ENCODE measurements at places on chromosomes 3 and 15.
A peak's percentile ranks its signal among the peaks of the same experiment; 100 is the strongest.

GRCh38 chr3:192422997-192423342, 304.4 kb downstream of the FGF12 start:
- DNase-seq: peak; percentile 46

GRCh38 chr3:101861212-101861788, 12.0 kb downstream of the NFKBIZ start:
- DNase-seq: no peak

GRCh38 chr3:184652465-184652864, 59.4 kb downstream of the MAGEF1 start:
- no peak for DNase-seq

GRCh38 chr15:101139986-101140696, 111.7 kb downstream of the CHSY1 start:
- DNase-seq: no peak

DNA sequence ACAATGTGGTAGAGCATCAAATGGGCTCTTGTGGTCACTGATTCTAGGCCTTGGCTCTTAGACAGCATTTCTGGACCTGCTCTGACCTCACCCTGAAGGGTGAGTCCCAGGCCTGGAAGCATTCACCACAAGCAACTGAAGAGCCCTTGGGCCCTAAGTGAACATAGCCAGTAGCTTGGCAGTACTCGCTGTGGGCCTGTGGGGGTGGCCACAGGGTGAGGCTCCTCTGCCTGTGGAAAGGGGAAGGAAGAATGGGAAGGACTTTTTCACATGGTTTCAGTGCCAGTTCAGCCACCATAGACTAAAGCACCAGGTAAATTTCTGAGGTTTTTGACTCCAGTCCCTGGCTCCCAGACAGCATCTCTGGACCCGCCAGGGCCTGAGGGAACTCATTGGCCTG, 5.1 kb upstream of the ZSCAN2 start:
- DNase-seq: no peak

DNA sequence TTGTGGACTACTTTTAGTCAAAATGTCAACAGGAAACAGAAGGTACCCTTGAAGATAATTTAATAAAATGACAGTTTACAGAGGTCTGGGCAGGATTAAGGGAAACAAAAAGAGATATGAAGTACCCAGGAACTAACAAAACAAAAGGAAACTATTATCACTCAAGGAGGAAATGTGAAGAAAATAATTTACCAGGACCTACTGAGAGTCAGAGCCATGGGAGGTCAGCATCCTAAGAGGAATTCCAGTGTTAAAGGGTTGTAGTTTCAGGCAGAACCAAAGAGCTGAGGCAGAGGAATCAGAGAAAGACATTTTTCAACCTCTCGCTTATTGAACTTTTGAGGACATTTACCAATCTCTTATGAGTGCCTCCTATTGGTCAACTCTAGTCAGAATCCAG, 408.9 kb upstream of the CBLB start:
- no peak for DNase-seq

GRCh38 chr3:105877336-105877910, 8.6 kb upstream of the CBLB start:
- DNase-seq: no peak

GRCh38 chr3:12444582-12445471, 39.5 kb upstream of the TSEN2 start:
- DNase-seq: no peak

DNA sequence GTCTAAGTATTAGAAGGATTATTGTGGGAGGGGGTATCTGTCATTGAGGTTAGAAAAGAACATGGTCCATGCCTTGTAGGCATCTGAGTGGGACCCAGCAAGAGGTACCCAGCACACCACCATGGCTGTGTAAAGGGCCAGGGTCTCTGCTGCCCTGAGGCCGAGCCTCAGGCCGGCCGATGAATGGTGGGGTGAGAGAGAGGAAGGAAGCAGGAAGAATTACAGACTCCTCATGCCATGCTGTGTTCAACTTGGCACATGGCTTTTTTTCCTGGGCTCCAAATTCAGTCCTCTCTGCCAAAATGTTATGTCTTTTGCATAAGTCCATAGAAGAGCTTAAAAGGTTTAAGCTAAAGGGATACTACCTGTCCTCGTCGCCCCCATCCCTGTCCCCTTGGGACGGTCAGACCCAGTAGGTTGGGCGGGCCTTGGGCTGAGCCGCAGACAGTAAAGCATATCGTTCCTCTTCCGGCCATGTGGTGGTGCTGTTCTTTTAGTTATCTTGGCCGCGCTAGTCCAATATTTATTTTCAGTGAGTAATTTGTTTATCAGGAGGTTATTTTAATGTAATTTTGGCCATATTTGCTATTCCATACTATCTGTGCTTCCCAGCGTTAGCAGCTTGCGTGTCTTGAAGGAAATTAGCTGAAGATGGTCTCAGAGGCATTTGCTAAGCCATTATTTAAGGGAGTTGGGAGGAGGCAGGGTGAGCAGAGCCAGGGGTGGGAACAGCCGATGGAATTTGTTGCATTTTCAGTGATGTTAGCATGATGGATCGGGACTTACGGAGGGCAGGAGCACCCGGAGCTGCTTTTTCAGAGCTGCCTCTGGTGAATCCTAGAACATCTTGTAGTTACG, 152.4 kb downstream of the AGBL1 start:
- peak; percentile 4 for DNase-seq

DNA sequence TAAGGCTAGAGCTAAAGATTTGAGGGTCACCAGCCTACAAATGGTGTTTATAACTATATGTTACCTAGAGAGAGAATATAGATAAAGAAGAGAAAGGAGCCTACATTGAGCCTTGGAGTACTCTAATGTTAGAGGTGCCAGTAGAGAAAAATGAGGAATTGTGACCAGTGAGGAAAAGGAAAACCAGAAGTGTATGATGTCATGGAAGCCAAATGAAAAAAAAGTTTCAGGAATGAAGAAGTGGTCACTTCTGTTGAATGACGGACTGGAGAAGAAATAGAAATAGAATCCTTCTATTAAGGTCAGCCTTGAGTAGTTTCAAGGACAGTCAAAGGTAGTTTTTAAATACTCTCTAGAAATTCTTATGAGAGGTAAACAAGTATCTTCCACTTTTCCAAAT, 51.2 kb upstream of the MLF1 start:
- no peak for DNase-seq

DNA sequence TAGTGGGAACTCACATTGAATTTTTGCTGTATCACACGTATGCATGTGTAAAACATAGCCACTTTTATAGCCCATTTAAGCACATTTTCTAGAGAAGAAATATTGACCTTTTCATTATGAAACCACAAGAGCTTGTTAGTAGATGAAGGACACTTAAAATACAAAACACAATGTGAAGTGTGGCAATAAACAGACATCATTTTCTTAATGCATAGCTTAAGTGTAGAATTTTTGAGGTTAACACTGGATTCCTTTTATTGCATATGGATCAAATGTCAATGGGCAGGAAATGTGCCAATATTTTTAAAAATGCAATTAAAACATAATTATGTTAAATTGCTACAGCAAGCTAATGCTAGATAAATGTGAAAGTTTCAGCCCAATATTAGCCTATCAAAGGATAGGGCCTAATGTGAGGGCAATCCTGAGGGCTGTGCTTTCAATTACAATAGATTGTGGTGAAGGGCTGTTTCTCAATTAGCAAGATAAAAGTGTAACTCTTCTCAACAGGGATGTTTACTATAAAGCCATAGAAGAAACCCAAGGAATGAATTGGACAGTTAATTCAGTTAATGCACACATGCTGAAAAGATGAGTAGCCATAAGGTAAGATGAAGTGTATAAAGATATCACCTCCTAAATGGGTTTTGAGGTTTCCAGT, 489.0 kb upstream of the CDIN1 start:
- no peak for DNase-seq

- DNase-seq: no peak
These were observed 598 bp upstream of the GJD2 start for GRCh38 chr15:34755419-34755773.

GRCh38 chr15:55829826-55830225, 86.9 kb upstream of the PRTG start:
- DNase-seq: no peak

- no peak for DNase-seq
These were observed 103.7 kb upstream of the NR2E3 start for GRCh38 chr15:71706461-71707229.

DNA sequence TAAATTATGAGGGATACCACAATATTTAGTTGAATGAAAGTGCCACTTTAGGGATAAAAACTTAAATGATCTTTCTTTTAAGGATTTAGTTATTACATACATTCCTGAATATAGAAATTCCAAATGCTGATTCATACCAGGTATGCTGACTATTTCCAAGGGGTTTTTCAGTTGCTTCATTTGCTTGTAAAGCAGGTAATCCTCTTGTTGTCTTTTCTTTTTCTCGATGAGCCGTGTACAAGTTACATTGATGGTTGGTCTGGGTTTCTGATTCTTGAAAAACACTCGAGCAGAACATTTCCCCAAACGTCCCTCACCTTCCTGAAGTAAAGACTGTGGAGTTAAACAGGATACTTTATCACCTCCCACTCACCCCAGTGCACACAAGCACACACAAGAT, 21.7 kb downstream of the RARRES1 start:
- DNase-seq: no peak

- no peak for DNase-seq
These were observed 171.8 kb upstream of the PROK2 start for GRCh38 chr3:71956716-71957115.

DNA sequence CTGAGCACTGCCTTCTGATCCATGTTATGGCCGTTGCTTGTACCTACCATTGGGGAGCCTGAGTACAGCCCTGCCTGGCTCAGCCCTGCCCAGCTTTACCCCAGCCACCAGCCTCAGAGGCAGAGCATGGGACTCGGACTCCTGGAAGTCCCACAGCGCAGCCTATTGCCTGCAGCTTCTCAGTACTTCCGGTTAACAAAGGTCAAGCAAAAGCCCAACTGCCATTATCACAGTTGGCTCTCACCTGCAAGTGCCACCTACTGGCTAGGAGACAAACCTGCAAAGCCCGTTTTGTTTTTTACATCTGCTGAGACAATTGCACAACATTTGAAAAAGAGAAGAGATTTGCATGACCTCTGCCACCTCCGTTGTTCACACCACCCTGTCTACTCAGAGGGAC, 1081.7 kb downstream of the NAALADL2 start:
- DNase-seq: no peak

DNA sequence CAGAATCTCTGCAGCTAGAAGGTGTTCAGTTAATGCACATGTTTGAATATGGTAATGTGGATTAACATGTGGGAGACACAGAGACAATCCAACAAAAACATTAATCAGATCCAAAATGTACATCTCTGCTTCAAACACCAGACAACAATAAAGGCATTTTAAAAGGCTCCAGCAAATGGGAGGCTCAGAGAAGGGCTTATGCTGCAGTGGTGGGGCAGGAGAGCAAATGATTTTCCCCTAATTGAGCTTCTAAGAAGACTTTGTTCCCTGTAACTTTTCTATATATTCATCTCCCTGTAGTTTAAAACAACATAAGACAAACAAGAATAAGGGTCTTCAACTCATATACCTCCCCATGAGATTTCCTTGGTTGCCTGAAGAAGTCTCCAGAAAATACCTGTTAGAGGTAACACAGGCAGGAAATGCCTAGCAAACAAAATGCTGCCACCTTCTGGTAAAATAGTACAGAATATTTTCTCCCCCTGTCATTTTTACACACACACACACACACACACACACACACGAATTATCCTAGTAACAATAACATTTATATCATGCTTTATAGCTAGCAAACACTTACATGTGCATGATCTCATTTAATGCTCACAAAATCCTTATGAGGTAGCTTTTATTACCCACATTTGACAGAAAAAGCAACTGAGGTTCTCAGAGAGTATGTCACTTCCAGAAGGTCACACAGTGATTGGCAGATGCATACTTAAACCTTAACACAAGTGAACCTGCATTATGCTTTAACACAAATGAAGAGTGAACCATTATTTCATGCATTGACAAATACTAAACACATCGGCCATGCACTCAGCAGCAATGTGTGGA, 123.4 kb upstream of the MB21D2 start:
- DNase-seq: no peak

DNA sequence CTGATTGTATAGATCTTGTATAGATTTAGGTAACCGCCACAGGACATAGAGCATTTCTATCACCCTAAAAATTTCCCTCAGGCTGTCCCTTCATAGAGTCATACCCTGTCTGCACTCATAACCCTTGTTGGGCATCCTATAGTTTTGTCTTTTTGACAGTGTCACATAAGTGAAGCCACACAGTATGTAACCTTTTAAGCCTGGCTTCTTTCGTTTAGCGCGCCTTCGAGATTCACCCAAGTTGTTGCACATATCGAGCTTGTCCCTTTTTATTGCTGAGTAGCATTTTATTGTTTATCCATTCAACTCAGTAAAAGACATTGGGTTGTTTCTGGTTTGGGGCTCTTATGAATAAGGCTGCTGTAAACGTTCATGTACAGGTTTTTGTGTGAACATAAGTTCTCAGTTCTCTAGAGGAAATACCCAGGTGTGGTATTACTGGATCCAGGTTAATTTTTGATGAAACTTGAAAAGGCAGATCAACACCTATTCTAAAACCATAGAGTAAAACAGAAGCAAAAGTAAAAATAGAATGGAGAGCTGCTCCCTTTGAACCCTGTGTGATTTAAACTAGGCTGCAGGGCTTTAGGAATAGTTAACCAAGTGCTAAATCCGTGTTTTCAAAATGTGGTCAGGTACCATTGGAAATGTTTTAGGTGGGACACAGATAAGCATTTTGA, 49.5 kb downstream of the CD86 start:
- DNase-seq: no peak

DNA sequence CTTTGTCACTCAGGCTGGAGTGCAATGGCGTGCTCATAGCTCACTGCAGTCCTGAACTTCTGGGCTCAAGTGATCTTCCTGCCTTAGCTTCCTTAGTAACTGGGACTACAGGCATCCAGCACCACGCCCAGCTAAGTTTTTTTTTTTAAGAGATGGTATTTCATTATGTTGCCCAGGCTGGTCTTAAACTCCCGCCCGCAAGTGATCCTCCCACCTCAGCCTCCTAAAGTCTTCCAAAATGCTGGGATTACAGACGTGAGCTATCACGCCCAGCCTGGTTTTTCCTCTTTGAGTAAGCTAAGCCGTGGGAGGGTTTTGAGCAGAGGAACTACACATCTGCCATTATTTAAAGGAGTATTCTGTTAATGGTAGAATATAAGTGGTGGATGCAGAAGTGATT, 7.4 kb upstream of the LRRFIP2 start:
- no peak for DNase-seq

- DNase-seq: no peak
These were observed 163.9 kb downstream of the THSD4 start for GRCh38 chr15:71278989-71279756.

- no peak for DNase-seq
These were observed 39.8 kb downstream of the CHDH start for GRCh38 chr3:53806182-53807116.

DNA sequence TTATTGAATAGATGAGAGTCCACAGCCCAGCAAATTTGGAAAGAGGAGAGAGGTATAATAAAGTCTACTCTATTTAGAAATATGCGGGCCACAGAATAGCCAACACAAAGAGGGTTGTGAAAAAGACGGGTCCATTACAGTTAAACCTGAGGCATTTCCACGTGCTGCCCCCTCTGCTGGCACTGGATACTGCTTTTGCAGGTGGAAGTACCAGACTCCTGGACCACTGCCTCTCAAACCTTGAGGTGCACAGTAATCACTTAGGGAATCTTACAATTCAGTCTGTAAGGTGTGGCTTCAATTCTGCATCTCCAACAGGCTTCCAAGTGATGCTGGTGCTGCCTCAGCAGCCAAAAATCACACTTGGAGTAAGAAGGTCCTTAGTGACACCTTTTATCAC, 3.0 kb upstream of the TFDP2 start:
- no peak for DNase-seq

GRCh38 chr3:170179432-170179831, 2.1 kb downstream of the PHC3 start:
- DNase-seq: no peak

- DNase-seq: no peak
These were observed 6.7 kb upstream of the EIF1B start for GRCh38 chr3:40302784-40303183.

Measured in NCI-H446 treated with DMSO at 0.1 percent for 48 hours (cell line).